Activated T-helper 1 cell treated with anti-CD3 and anti-CD28 coated beads, Interleukin-2, amount 50 U/mL, for 16 hours (primary cell): ENCODE measurements at places on chromosomes 2 and 18.

DNA sequence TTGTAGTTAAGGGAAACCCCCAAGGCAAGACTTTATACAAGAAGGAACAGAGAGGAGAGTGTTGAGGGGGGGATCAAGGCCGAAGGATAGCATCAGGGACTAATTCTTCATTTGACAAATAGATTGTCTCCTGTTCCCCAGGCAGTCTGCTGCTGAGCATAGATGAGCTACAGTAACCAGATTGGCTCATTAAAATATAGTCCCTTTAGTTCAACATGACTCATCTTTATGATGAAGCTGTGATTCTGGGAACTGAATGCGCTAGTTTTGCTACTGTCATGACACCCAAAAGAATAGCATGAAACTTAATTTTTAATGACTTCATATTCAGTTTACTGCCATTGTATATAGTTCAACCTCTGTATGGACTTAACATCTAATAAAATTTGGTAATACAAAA, 35.5 kb downstream of the TMEFF2 start:
- DNase-seq: no peak

DNA sequence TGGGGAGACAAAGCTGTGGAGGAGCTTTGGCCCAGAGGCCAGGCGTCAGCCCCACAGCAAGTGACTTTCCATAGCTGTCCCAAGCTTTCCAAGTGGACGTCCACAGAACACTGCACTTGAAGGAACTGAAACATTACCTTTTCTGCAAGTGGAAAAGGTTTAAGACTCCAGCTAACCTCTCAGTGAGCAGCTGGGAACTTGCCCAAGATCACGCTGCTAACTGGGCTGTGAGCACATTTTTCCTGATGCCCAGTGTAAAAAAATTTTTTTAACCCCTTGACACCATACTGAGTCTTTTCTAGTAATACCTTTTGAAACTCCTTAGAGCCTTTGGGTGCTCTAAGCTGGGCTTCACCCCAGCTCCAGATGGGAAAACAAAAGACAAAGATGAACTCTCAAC, 256.7 kb downstream of the HAUS1 start:
- DNase-seq: no peak

- no peak for DNase-seq
Measured at GRCh38 chr2:72141881-72142451, 5.7 kb downstream of the CYP26B1 start.

GRCh38 chr2:163187119-163187518, 348.6 kb upstream of the KCNH7 start:
- no peak for DNase-seq

DNA sequence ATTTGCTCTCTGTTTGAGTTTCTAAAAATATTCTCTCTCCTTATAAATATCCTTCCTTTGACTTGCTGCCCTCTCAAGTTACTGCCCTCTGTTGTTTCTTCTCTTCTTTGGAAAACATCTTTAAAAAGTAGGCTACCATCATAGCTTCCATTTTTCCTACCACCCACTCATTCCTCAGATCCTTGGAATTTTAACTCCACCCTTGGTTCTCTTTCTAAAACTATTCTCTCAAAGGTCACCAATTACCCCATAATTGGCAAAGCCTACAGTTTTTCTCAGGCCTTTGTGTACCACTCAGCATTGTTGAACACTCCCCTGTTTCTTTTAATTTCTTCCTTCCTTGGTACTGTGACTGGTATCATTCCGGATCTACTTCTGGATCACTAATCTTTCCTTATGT, 43.0 kb upstream of the ITGAV start:
- DNase-seq: no peak

DNA sequence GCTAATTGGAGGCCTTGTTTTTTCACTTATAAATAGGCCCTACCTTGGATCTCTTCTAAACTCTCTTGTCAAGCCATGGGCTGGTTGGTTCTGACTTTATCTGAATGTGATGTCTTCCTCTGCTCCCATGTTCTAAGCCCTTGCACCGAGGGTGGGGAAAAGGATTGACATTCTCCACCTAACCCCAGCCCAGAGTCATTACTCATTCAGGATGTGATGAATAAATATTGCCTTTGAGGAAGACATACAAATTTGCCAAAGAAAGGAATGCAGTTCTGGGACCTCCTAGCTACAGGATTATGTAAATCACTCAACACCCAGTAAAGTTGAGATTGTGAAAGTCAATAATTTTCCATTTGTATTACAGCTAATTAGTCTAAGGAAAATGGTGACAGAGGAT, 142.1 kb upstream of the LYPD6 start:
- no peak for DNase-seq

DNA sequence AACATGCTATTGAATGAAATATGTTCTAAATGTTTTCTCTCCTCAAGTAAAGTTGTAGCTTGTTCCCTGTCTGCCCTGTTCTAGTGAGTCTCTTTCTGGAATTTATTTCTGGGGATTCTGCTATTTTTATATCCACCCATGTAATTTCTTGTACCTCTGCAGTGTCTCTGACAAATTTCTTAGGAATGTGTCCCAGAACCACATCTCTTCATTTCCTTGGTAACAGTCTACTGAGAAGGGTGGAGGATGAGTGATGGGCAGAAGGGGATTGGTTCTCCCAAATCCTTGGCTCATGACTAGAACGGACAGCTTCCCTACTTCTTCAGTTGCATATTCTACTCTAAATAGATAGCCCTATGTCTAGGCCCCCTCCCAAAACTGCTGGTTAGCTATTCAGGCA, 490.6 kb upstream of the LINC00305 start:
- no peak for DNase-seq

GRCh38 chr2:9178904-9179571, 27.6 kb upstream of the ASAP2 start:
- no peak for DNase-seq

DNA sequence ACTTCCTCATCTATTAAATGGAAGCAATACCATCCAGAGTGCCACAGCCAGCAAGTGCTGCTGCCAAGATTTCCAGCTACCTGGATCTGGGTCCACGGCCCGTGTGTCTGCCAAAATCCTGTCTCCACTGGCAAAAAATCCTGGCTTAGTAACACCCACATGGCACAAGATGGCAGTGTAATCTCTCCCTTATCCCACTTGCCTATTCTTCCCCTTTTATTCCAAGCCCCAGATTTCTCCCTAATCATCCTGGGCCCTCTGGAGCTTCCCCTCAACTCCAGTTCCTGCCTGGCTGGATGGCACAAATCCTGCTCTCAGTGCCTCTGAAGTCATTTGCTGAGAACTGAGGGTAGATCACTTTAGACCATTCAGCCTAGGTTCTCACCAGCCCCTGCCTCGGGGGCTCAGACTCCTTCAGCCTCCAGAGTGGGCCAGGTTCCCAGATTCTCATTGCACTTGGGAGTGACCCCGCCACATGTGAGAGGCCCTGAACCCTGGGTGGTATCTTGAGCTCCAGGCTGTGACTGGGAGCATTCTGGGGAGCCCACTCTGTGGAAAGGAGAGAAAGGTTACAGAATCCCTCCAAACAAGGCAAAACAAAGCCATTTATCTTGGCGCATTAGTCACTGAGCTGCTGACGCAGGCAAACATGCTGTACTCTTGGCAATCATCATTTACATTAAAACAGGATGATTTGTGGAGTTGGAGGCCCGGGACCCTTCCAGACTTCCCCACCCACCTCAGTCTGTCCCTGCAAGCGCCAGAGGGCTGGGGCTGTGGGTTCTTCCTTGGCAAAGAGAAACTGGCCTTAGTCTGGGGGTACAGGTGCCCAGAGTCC, 325.8 kb downstream of the DYSF start:
- DNase-seq: no peak

- DNase-seq: no peak
Measured at GRCh38 chr18:51520676-51521180, 323.2 kb upstream of the MEX3C start.

- DNase-seq: no peak
Measured at GRCh38 chr2:194332799-194333490, 1324.1 kb upstream of the SLC39A10 start.

- DNase-seq: no peak
Measured at GRCh38 chr18:3683483-3683882, 233.5 kb downstream of the TGIF1 start.

- no peak for DNase-seq
Measured at GRCh38 chr18:13165636-13166423, 52.7 kb upstream of the LDLRAD4 start.

GRCh38 chr2:104853534-104854497, at the start of gene POU3F3:
POU3F3 (plus strand) TSS chr2:104854115; CDS start chr2:104855511, 1,396 bp downstream.
- no peak for DNase-seq

DNA sequence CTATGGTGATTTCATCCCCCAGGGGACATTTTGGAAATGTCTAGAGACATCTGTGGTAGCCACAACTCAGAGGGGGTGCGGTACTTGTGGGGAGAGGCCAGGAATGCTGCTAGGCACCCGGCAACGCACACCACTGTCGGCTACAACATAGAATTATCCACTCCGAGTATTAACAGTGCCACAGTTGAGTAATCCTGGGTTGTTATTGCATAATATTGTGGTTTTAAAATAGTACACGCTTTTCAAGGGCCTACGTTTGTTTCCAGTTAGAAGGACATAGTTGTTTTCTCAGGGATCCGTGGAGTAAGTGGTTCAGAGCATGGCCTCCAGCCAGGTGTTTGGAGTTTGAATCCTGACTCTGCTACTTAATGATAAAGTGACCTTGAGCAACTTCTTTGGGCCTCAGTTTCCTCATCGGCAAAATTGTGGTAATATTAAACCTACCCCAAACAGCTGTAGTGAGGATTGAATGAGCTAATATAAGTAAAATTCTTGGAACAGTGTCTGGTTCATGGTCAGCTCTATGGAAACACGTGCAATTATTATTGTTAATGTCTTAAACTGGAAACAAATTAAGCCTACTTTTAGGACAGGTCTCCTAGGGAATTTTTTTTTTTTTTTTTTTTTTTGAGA, 24.5 kb downstream of the CYP27A1 start:
- no peak for DNase-seq

DNA sequence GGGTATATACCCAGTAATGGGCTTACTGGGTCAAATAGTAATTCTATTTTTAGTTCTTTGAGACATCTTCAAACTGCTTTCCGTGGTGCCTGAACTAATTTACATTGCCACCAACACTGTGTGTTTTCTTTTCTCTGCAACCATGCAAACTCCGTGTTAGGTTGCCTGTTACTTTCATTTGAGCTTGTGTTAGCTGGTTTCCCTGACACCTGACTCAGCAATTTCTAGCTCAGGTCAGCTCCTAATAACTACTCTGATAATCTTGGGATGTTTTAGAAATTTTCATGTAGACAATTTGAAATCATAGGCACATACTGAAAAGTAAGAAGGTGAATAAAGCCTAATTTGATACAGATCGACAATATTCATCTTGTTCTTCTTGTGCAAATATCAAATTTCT, 132.3 kb downstream of the ADCYAP1 start:
- DNase-seq: no peak

DNA sequence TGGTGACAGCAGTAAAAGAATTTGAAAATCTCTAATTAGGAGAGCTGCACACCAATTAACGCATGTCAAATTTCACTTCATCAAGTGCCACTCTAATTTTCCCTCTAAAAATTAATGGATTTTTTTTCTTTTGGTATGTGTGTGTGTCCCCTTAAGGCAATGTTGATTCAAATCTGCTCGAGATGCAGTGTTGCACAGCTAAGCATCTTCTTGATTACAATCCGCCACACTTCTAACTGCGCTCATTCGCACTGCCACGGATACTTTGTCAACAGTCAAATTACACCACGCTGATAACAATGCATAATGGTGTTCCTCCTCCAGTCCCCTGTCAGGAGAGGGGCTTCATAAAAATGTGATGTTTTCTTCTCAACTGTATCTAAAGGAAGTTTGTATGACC, 261.4 kb downstream of the MEIS1 start:
- DNase-seq: no peak

GRCh38 chr18:9094307-9095226, 7.9 kb upstream of the NDUFV2 start:
- DNase-seq: no peak

- no peak for DNase-seq
Measured at GRCh38 chr2:16561676-16562075, 104.0 kb downstream of the CYRIA start.

GRCh38 chr18:13521418-13521817, 204.9 kb downstream of the FAM210A start:
- DNase-seq: no peak

DNA sequence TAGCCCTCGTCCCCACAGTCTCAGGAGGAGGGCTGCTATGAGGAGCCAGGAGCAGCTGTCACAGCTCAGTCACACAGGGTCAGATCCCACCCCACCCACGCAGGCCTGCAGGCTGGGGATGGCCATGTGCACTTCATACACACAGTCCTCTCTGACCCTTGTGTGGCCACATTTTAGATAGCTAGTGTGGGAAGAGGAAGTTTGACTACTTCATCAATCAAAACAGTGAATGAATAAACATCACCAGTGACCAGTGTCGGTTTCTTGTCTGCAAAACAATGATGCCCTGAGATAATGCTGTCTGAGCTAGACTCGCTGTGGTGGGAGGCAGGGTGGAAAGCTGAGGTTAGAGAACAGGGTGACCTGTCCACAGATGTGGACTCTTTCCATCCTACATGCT, 107.1 kb downstream of the PIEZO2 start:
- DNase-seq: no peak

DNA sequence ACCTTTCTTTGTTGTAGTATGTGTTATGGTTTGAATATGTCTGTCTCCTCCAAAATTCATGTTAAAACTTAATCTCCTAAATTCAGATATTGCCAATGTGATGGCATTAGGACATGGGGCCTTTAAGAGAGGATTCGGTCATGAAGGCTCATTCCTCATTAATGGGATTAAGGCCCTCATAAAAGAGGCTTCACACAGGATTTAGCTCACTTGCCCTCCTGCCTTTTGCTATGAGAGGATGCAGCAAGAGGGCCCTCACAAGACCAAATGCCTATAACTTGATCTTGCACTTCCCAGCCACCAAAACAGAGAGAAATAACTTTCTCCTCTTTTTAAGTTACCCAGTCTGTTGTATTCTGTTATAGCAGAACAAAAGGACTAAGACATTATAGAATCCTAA, 19.7 kb downstream of the ZBTB14 start:
- DNase-seq: no peak

GRCh38 chr18:60563082-60563481, 190.5 kb upstream of the MC4R start:
- no peak for DNase-seq

DNA sequence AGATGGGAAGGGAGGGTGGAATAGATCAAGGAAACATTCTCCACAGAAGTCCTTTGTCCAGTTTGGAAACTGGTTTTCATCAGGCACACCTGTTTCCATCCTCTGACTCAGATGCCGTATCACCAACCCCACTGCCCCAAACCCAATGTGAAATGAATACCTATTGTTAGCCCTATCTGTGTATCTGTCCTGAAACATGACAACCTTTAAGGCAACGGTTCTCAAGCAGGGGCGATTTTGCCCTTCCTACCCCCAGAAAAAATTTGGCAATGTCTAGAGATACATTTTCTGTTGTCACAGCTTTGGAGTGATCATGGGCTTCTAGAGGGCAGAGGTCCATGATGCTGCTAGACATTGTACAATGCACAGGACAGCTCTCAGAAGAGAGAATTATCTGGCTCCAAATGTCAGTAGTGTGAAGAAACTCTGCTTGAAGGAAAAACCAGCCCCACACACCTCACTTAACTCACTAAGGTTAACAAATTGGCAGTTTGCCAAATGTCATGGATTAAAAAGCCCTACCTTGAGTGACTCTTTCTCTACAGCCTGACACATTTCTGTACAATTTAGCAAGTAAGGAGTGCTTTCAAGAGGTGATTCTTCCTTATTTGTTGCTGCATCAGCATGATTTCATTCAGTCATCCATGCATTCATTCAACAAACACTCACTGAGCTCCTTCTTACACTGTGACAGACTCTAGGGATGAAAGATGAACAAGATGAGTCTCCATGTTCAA, 3.4 kb downstream of the SCTR start:
- DNase-seq: no peak
